ENCODE measurements at places on chromosomes 16 and 17.

- DNase-seq, result no peak
These were observed 50.7 kb upstream of the TNRC6C start for GRCh38 chr17:77907497-77908461.

GRCh38 chr17:8739097-8739496 lies 5.5 kb downstream of the CCDC42 start:
- DNase-seq, result no peak

GRCh38 chr17:38899421-38899820 lies 26.0 kb upstream of the LASP1NB start:
- DNase-seq, result no peak

DNA sequence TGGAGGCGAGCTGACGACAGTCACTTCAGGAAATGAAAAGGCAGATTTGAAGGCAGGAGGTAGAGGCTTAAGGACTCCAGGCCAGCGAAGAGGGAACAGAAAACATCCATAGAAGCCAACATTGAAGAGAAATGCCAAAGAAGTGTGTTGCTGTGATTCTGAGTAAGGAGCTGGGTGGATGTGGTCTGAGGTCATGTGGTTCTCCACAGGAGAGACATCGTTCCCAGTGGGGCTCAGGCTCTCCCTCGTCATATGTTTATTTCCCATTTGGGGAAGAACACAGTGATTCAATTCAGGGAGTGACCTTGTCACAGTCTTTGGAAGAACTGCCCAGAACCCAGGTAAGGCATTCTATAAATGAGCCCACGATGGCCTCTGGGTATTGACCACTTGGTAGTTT lies 6.6 kb upstream of the PMP22 start:
- DNase-seq, result no peak

DNA sequence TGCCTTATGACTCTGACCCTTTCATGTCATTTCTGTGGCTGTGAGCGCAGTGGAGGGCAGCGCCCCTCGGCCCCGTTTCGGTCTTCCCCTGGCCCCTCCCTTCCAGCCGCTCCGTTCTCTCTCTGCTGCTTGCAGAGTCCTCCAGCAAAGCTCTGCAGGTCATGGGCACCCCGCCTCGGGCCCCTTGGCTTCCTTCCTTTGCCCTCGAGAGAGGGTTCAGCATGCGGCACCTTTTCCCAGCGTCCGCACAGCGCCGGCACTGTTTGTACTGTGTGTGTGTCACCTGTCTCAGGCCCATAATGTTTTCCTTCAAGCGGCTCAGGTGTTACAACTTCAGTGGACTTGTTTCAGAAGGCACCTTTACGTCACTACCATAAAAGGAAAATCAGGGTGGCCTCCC lies 98.5 kb downstream of the RAP1GAP2 start:
- no peak for DNase-seq

DNA sequence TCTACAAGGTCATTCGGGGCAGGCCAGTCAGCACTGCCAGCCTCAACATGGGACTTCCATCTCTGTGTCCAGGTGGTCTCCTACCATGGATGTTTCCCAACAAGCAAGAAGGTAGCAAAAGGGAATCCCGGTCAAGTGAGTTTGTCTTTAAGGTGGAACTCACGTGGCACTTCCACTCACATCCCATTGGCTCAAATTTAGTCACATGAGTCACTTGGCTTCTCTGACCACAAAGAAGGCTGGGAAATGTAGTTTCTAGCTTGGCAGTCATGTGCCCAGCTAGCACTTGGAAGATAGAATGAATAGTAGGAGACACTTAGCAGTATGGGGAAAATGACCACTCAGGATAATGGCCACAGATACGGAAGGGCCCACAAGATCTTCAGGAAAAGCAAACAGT lies 106.6 kb downstream of the AIPL1 start:
- no peak for DNase-seq

DNA sequence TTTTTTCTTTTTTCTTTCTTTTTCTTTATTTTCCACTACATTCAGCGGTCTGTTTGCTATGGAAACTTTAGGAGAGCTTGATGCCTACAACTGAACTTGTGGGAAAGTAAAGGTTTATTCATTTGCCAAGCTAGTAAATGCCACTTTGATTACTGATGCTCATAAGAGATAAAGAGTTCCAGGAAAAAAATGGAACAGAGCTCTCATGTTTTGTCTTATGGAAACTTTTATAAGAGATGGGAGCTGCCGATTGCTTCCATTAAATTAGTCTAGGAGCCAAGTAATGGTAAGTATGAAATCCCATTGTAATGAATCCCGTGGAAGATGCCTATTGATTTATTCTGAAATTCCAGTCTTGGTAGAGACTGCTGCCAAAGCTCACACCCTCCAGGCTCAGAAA lies 7.1 kb downstream of the ANKFN1 start:
- no peak for DNase-seq
